ENCODE measurements at places on chromosomes 6 and 20.

- no peak for DNase-seq
Observed at GRCh38 chr6:153210083-153210482, 79.0 kb upstream of the RGS17 start.

- DNase-seq: no peak
Observed at GRCh38 chr6:164276211-164276610, 861.7 kb downstream of the QKI start.

DNA sequence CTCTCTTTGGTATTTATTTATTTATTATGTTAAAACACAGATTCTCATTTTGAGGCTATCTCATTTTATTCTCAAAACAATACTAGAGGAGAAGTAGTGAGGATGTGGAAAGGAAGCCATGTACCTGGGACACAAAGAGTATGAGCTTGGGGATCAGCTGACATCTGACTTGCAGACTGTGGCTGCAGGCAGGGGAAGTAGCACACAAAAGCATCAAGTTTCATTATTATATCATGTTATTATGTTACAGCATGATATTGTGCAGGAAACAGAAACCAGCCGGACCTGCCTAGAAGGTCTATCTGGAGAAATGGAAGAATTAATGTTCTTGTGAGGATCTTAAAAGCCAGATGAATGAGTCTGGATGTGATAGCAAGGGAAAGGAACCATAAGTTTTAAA, 248.2 kb downstream of the KHDC1L start:
- no peak for DNase-seq

DNA sequence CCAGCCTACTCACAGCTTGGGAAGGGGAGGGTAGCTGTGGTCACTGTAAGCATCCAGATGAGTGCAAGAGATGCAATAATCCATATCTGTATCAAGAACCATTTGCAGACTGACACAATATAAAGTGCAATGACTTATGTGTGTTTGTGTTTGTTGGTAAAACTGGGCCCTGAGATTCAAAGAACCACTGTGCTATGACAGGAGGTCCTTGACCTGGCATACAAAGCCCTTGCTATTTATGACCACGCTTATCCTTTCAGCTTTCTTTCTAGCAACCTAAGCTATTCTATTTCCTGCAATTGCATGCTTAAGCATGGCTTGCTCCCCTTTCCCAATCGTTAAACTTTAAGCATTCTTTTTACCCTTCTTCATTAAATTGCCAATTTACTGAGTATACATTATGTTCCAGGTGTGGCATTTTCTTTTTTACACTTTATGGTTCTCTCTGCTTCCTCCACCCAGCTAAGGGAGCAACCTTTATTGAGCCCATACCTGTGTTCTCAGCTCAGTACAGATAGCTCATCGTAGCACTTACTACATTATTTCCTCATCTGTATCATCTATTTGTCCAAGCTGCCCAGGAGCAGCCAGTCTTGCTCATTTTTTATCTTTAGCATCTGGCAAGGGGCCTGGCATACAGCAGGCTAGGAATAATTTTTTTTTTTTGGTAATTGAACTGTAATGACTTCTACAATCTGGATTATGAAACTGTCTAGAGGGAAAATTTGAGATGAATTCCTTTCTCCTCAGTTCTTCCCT, 3.5 kb downstream of the MCUR1 start:
- no peak for DNase-seq

GRCh38 chr6:85163156-85164080, 286.5 kb upstream of the NT5E start:
- DNase-seq: no peak

- no peak for DNase-seq
Observed at GRCh38 chr20:57774951-57775350, 65.1 kb upstream of the PMEPA1 start.

All from endothelial cell of umbilical vein (primary cell).